Tibial nerve (tissue), 4 donors: ENCODE measurements at places on chromosomes 13 and 19.

DNA sequence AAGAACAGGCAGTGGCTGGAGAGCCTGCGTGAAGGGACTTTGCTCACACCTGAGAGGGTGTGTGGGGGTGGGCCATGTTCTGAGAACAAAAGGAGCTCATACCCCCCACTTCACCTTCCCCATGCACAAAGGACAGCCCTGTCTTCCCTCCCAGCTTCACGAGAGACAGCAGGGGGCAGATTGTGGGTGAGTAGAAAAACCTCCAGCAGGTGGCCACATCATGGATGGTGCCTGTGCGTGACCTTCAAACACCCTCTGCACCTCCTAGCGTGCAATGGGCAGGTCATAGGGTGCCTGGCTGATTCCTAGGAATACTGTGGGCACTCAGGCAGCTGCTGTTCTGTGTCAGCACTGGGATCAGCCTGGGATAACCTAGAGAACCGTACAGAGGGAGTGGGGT, 36.3 kb upstream of the PSG9 start:
- no peak for DNase-seq

DNA sequence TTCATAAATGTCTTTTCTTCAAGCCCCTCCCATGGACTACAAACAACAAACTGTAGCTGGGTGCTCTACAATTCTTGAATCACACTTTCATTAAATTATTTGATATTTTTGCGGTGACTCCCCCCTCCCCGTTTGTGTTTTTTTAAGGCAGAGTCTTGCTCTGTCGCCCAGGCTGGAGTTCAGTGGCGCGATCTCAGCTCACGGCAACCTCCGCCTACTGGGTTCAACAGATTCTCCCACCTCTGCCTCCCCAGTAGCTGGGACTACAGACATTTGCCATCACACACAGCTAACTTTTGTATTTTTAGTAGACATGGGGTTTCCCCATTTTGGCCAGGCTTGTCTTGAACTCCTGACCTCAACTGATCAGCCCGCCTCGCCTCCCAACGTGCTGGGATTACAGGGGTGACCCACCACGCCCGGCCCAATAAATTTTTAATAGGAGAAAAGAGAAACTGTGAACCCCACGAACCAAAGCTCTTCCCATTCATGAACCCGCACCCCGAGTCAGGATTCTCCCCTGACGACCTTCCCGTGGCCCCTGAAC, 703 bp downstream of the ZNF506 start:
- DNase-seq: no peak

GRCh38 chr13:52454820-52455676, at the start of gene CKAP2:
Gene CKAP2, plus strand, starts transcription at chr13:52455478. Its CDS starts 79 bp downstream, at chr13:52455557.
- DNase-seq: peak; percentile 88

GRCh38 chr13:51959773-51960172, 51.5 kb downstream of the ATP7B start:
- DNase-seq: no peak

- DNase-seq: no peak
Measured at GRCh38 chr13:113631341-113632095, 26.5 kb downstream of the ATP4B start.

GRCh38 chr13:57352114-57352513, 185.1 kb downstream of the PRR20E start:
- DNase-seq: no peak

DNA sequence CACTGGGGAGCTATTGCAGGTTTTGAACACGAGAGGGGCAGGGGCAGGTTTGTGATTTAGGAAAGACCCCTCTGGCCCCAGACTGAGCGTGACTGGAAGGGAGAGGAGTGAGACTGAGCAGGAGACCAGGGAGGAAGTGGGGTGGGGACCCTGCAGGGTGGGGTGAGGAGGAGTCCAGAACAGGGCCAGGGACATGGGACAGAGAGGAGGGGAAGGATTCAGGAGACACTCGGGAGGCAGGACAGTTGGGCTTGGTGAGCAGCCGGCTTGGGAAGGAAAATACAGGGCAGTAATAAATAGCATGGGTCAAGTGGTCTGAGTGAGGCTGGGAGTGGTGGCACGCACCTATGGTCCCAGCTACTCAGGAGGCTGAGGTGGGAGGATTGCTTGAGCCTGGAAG, 9.4 kb downstream of the FOSB start:
- DNase-seq: no peak

- DNase-seq: no peak
Measured at GRCh38 chr13:22793598-22794134, 387.1 kb upstream of the SGCG start.

GRCh38 chr13:96762876-96763275, 231.4 kb downstream of the OXGR1 start:
- no peak for DNase-seq

DNA sequence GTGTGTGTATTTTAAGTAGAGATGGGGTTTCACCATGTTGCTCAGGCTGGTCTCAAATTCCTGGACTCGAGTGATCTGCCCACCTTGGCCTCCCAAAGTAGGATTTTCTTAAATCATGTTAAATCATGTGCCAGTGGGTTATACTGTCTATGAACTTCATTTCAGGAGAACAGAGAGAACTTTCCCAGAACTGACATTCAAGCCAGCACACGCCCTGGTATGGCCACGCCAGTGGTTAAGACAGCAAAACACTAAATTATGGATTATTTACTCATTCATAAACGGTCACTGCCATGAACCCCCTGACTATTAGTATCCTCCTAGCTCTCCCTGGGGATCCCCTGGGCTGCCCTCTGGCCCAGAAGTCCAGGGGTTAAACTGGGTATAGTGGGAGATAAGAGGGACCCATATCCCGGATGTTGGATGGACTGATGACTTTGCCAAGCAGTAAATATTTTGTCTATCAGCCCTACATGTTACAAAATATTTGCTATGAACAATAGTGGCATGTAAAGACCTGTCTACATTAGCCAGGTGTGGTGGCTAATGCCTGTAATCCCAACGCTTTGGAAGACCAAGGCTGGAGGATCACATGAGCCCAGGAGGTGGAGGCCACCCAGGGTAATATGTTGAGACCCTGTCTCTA, 16.1 kb upstream of the STRN4 start:
- DNase-seq: no peak

- no peak for DNase-seq
Measured at GRCh38 chr19:42919757-42920079, 2.0 kb upstream of the PSG6 start.

- no peak for DNase-seq
Measured at GRCh38 chr19:8161135-8161646, 11.8 kb upstream of the FBN3 start.

- DNase-seq: no peak
Measured at GRCh38 chr13:97043302-97043701, 49.0 kb upstream of the OXGR1 start.

- no peak for DNase-seq
Measured at GRCh38 chr19:38070573-38070972, 153.4 kb downstream of the DPF1 start.

GRCh38 chr19:37654629-37655300, 500 bp downstream of the ZFP30 start:
- no peak for DNase-seq

DNA sequence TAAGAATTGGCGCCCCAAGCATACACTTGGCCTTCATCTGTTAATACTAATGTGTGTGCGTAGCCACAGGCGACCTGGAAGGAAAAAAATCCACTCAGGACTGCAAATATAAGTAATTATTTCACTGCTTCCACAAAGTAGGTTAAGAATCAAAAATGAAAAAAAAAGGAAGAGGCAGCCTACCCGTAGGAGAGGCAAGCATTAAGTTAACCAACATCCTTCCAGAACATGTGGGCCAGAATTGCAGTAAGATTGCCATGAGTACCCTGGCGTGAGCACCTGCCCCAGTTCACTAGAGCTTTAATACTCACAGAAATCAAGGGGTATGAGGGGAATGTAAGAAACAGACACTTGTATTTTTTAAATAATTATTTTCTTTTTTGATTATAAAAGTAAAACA, 22.2 kb downstream of the RCBTB2 start:
- no peak for DNase-seq

DNA sequence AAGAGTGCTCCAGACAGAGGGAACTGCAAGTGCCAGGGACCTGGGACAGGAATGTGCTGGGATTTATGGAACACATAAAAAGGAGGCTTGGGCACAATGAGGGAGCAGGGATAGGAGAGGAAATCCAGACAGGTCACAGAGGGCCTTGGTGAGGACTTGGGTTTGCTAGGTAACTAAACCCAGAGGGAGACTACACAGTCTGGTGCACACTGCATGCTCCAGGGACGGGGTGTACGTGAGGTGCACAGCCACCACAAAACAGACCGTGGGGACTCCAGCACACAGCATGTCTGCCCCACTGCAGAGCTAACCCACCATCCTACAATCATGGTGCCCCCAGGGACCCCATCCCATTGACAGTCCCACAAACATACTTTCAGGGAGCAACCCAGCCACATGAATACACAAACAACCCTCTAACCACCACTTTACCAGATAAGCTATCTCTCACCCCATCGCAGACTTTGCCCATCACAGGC, 5.5 kb upstream of the ZFP36 start:
- DNase-seq: no peak

DNA sequence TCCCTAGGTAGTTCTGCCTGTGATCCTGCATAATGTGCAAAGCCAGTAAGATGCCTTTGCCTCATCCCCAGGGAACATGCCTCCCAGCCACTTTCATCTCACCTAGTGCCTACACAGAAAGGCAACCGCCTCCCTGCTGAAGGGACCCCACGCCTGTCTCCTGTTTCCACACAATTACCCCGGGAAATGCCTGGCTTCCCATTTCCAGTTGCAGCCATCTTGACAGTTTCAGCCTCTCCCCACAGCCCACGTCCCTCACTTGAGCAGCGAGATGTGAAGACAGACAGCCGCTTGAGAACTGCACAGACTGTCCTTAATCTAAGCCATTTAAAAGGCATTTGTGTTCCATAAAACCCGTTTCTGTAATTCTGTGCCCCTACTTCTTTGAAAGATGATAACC, 4.7 kb upstream of the UQCRFS1 start:
- DNase-seq: no peak

DNA sequence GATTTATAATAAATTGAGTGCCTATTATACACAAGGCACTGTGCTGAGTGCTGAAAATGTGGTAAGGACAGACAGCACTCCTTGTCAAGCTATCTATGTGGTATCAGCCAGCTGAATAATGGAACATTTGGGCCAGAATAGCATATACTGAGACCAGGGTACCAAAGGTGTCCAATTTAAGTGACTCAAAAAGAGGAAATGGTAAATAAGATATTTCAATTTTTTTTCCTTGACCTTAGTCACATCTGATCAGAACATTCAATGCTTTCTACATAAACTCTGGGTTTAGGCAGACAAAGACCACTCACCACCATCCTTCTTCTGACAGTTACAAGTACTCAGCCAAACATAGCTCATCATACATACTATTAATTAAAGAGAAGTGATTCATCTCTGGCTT, 43.2 kb downstream of the RCBTB2 start:
- DNase-seq: no peak

DNA sequence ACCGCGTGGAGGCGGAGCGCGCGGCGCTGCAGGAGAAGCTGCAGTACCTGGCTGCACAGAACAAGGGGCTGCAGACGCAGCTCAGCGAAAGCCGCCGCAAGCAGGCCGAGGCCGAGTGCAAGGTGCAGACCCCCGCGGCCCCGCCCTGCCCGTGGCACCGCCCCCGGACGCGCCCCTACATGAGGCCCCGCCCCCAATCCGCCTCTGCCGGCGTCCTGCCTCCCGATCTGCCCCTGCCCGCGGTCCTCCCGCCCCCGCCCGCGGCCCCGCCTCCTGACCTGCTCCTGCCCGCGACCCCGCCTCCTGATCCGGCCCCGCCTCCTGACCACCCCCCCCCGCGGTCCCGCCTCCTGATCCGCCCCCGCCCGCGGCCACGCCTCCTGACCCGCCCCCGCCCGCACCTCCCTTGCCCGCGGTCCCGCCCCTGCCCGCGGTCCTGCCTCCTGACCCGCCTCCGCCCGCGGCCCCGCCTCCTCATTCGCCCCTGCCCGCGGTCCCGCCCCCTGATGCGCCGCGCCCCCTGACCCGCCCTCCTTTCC, 11.7 kb downstream of the PRR36 start:
- DNase-seq: no peak

DNA sequence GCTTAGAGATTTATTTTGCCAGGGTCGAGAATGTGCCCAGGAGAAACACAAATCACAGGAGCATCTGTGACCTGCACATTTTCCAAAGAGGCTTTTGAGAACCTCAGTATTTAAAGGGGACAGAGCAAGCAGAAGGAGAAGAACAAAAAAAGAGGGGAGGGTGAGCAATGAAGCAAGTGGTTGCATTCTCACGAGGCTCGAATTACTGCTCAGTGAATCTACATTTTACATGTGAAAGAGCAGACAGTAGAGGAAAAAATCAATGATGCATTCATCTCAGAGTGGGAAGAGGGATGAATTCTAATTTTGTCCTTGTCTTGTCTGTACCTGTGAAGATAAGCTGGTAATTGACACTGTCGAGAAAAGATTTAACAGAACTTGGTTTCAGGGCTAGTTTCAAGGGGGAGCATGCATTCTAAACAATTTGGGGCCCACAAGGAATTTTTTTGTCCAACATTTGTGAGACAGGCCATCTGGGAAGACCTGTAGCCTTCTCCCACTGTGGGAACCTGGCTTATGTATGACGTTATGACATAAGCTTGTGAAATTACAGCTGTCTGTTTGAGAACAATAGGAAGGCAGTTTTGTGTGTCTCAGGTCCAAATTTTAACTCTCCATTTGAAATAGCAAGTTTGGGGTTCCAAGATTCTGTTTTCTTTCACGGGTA, 855.1 kb downstream of the SLITRK5 start:
- no peak for DNase-seq

- no peak for DNase-seq
Measured at GRCh38 chr19:38685666-38686529, 38.4 kb downstream of the ACTN4 start.

DNA sequence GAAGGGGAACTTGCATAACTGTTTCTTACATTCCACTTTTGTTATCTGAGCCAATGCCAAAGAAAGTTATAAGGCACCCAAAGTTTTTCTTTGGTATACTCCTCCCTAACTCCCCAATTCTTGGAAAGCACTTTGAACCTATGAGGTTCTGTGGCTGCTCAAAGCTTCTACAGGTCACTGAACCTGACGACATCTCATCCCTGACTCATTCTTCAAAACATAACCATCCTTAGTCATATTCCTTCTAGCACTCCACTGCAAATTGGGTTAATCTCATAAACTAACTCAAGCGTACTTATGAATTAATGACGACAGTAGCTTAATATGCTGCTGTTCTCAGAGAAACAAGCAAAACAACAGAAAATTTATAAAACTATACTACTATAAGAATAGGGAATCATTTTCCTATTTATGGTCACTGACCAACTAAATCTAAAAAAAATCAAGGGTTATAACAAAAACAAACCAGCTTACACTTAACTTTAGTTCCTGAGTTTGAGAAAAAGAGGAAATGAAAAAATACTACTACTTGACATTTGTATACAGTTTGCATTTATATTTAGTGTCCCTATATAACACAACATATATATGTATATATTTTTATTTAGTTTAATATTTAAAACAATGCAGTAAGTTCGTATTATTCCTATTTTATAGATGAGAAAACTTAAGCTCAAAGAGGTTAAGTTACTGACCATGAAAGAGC, 69.1 kb downstream of the CAB39L start:
- no peak for DNase-seq

- DNase-seq: no peak
Measured at GRCh38 chr13:39047560-39047959, 9.3 kb downstream of the NHLRC3 start.

GRCh38 chr13:105642511-105642958, 892.9 kb downstream of the EFNB2 start:
- no peak for DNase-seq
